ENCODE measurements at places on chromosomes 7 and 10.

- peak; percentile 51 for DNase-seq
Measured at GRCh38 chr10:103678178-103678526, 177.2 kb downstream of the SH3PXD2A start.

- no peak for DNase-seq
Measured at GRCh38 chr10:126911301-126911700, 6.1 kb downstream of the DOCK1 start.

GRCh38 chr10:133161486-133162109 is 1.6 kb downstream of the KNDC1 start:
- no peak for DNase-seq

DNA sequence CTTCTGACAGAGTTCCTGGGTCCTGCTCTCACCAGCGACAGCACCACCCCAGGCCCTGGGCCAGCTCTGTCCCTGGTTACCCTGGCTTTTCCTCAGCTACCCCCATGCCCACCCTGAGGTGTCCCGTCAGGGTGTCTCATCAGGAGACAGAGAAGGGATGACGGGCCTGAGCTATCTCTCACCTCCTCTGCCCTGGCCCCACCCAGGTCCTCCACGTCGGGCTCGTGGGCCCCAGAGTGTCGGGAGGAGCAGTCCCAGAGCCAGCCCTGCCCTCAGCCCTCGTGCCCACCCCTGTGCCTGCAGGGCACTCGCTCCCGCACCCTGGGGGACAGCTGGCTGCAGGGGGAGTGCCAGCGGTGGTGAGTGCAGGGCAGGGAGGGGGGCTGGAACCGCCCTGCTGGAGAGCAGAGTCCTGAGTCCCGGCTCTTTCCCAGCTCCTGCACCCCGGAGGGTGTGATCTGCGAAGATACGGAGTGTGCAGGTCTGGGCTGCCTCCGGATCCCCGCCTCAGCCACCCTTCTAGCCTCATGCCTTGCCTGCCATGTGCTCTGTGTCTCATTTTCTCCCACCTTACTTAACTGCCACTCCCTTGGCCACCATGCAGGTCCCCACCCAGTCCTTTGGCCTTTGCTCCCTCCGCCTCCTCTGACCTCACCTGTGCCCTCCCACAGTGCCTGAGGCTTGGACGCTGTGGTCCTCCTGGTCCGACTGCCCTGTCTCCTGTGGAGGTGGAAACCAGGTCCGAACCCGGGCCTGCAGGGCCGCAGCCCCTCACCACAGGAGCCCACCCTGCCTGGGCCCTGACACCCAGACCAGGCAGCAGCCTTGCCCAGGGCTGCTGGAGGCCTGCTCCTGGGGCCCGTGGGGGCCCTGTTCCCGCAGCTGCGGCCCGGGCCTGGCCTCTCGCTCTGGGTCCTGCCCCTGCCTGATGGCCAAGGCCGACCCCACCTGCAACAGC is 16.7 kb upstream of the ZNF862 start:
- DNase-seq: no peak

DNA sequence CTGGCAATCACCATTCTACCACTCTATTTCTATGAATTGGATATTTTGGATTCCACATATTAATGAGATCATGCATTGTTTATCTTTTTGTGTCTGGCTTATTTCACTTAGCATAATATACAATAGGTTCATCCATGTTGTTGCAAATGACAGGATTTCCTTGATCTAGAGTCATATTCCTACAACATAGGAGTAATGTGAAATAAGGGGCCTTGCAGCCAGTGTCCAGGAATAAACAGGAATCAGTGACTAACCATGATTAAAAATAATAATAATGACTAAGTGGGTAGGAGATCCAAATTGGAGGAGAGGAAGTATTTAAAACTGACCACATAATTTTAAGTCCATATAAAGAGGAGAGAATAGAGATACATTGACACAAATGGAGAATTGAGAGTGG is 49.9 kb downstream of the SCIN start:
- DNase-seq: no peak

- no peak for DNase-seq
Measured at GRCh38 chr7:4960363-4960762, 1.4 kb upstream of the MMD2 start.

DNA sequence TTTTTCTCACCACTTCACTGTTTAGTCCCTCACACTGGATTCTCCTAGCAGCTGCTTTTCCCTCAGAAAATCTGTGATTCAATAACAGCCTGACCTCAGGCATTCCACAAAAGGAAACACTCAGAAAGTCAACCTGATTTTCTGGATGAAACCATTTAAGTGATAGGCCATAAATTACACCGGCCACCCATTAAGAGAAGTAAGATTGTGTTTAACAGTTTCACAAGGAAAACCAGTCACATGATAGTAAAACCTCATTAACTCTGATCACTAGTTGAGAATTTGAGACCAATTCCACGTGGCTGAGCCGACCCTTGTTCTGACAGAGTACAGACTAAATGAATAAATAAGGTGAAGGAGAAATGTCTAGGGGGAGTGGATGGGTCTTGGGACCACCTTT is 7.7 kb downstream of the GRM8 start:
- DNase-seq: no peak

- DNase-seq: peak; percentile 51
Measured at GRCh38 chr10:119206603-119207365, 587 bp upstream of the GRK5 start.

DNA sequence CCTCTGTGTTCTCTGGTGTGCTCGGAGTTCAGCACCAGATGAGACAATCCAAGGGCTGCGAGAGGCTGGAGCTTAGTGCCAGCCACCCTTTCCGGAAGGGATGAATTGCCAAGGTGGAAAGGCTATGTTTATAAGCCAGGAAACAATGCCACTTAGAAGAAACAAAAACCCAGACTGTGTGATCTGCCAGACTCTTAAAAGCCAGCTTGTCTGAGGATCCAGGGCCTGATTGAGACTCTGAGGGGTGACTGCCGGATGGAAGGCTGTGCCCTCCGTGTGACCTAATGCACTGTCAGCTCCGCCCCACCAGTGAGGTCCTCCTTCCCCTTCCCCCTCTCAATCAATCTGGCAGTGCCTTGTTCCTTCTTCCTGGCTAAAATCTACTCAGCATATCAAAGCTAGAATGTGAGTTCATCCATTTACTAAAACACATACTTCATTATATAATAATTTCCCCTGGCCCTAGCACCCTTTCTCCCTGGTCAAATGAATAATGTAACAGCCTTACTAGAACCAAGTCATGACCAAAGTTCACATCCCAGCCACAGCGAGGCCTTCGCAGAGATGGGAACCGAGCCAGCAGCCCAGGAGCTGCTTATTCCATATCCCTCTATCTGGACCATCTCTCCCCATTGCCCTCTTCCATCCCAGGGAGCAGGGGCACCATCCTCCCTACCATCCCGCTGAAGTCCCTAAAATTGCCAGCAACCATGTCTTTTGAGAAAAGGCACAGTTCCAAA is 25.5 kb downstream of the FAM107B start:
- no peak for DNase-seq

GRCh38 chr7:107627002-107627401 is 33.6 kb upstream of the SLC26A4 start:
- DNase-seq: no peak

DNA sequence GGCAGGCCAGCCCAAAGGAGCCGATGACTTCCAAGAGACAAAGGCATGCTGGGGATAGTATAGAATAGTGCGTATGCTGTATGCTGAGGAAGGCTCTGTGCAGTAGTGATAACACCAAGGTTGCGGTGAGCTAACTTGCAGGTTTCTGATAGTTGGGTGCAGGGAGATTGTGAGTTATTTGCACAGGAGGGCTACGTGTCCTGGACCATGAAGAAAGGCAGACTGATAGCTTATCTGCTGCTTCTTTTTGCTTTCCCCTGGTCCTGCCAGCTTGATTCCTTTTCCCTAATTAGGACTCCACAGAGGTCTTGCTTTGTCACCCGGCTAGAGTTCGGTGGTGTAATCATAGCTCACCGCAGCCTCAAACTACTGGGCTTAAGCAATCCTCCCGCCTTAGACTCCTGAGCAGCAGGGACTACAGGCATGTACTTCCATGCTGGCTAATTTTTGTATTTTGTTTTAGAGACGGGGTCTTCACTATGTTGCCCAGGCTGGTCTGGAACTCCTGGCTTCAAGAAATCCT is 43.9 kb upstream of the ARHGAP12 start:
- DNase-seq: no peak

- DNase-seq: no peak
Measured at GRCh38 chr10:69495666-69496065, 44.4 kb downstream of the TSPAN15 start.

DNA sequence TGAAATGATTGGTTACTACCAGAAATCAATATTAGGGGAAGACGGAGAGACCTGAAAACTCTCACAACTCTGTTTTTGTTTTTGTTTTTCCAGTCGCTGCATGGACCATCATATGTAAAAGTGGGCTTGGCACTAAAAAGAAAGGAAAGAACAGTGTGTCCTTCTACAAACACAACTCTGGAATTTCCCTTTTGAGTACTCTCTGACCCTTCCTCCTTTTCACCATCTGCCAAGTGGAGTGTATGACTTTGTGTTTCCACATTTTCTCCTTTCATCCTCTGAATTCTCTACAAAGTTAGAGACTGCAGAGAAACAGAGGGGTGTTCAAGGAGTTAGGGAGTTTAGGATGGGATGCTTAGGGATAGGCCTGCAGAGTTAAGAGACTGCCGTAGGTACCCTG is 92.0 kb downstream of the MDFIC start:
- DNase-seq: no peak

DNA sequence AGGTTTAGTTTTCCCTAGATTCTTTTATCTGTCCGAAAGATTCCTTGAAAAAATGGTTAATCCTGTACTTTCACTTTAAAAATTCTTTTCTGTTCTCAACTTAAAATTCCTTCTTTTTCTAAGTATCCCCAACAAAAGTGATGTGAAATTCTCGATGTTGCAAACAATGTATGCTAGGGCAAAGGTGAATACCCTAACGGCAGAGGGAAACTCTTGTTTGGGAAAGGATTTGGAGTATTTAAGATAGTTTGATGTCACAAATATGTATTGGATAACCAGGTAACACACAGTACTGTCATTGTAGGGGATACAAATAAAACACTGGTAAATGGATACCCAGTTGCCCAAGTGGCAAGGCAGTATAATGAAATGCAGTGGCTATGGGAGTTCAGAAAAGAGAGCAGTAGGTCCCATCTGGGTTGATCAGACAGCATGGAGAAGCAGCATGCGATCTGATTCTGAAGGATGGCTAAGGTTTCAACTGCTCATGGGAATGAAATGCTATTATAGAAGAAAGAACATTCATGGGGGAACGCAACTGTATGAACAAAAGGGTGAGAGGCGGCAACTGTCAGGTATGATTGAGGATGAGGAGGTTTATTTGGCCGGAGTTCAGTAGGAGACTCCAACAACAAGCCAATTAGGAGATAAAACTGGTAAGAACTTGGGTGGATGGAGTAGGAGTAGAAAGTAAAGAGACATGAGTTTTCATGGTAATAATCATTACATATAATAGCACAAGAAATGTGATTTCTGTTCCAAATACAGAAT is 3.2 kb upstream of the EPC1 start:
- DNase-seq: no peak

DNA sequence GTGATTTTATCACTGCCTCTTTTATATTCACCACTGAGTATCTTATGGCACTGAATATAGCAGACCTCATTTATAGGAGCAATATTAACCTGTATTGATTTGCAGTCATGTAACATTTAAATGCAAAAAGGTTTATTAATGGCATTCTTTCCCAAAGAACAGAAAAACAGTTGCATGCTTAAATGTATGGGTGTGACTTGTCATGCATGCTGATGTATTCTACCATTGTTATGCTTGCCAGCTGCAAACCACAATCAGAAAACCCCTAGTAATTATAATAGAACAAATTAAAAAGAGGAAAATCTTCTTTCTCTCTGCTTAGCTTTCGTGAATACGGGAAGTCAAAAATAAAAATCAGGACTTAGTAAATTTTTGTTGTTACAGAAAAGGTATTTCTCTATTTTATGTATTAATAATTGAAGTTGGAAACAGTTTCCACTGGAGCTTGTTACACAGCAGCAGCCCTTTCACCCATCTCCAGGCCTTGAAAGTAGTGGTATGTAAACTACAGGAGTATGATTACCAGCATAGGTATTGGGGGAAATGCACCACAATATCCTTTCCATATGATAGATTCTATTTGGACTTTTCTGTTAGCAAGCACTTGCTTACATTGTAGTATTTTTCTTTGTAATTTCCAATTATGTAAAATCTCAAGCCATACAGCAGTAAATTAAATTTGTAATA is 147.4 kb upstream of the TEX47 start:
- DNase-seq: no peak

GRCh38 chr7:25402532-25402931 is 174.2 kb upstream of the NPVF start:
- DNase-seq: no peak

- DNase-seq: peak; percentile 51
Measured at GRCh38 chr7:100837099-100837836, 9.9 kb upstream of the EPHB4 start.

GRCh38 chr10:128579901-128580300 is 453.7 kb upstream of the MKI67 start:
- no peak for DNase-seq

Data from stimulated activated CD8-positive, alpha-beta memory T cell treated with anti-CD3 and anti-CD28 coated beads, Interleukin-7, amount 100 ng/mL, for 1 hour (primary cell).